ENCODE measurements at places on chromosomes 7 and 10. TPM values are rescaled to one million over a fixed set of nuclear protein-coding genes. Genes with fewer than 3 reads are reported as not detected.
A peak's percentile ranks its signal among the peaks of the same experiment; 100 is the strongest.

DNA sequence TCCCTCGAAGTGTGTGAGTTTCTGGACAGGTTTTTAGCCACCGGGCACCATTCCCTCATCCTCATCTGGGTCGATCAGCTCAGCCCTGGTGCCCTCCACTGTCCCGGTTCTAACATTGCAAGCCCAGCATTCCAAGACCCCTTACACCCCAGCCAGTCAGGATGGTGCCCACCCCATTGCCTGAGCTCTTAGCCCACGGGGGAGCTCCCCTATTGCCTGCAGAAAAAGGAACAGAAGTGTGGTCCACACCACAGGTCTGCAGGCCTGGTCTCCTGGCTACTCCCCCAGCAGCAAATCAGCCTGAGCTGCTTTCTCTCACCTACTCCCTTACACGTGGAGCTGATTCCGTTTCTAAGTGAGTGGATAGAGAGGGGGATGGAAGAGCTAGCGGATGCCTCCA lies 4.8 kb downstream of the CALML5 start:
- DNase-seq: no peak

DNA sequence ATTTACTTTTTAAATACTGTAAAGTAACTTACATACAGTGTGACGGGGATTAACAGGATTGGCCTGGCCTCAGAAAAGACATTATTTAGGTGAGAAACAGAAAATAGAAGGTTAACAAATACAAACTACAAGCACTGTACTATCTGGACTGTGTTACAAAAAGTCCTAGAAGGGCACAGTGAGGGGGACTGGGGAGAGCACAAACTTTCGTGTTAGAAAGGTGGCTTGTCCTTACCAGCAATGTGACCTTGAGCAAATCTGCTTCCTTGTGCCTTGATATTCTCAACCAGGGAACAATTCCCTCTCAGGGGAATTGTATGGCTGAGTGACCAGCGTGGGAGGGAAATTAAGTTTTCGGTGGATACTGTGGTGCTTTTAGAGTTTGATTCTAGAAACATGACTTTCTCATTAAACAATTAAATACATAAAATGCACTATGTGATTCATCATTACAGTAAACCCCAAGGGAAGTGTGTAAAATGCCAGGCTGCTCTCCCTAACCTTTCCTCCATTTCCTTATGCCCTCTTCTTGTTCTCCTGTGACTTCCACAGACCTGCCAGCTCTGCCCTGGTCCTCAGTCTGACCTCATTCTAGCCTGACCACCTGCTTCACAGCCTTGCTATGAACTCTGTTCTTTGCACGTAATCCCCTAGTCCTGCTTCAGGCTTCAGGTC lies 57.7 kb downstream of the OSBPL3 start:
- DNase-seq: no peak

DNA sequence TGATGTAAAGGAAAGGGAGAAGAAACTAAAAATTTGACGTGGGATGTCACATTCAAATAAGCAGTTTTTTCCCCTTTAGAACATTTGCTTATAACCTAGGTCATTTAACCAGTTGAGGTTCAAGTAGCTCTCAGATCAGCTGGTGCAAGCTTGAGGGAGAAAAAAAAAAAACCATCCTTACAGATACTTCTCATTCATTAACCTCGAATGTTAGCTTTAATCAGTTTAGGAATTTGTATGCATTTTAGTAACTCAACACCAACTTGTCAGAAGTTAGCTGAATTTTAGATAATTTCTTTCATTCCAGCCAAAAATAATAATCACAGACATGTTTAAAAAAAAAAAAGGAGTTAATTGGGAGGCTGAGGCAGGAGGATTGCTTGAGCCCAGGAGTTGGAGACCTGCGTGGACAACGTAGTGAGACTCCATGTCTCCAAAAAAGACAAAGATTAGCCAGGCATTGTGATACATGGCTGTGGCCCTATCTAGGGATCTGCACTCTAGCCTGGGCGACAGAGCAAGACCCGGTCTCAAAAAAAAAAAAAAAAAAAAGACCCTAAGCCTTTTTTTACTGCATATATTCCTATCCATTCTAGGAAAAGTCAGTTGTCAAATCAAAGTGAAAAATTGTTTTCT lies 46.2 kb downstream of the BMPR1A start:
- no peak for DNase-seq

DNA sequence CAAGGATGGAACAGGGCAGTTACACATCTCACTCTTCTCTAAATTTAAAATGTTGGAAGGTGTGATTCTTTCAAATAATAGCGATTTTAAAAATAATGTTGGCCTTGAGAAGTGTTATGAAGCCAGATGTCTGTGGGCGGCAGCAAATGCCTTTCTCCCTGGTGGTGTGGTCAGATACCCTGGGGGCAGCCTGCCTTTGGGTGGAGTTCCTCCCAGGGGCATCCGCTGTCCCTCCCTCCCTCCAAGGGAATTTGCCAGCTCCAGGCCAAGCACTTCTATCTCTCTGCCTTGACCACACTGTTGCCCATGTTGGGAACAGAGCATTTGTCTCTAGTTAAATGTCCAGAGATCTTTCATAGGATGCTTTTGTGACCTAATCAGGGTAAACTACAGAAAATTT lies 121.4 kb downstream of the POU6F2 start:
- DNase-seq: no peak

DNA sequence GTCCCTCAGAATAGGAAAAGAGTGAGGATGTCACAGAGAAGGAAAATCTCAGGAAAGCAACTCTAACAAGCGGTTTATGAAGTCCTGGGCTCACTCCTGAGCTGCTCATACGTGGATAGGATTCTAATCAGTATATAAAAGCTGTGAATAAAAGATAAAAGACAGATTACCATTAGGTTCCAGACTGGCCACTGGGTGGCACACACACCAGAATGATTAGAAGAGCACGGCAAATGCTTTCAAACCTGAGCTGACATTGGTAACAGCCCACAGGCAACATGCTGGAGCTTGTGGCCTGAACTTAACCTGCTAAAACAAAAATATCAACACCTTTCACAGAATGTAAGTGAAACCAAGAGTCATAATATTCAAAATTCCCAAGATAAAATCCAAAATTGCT lies 370.8 kb downstream of the GRID1 start:
- DNase-seq: no peak

DNA sequence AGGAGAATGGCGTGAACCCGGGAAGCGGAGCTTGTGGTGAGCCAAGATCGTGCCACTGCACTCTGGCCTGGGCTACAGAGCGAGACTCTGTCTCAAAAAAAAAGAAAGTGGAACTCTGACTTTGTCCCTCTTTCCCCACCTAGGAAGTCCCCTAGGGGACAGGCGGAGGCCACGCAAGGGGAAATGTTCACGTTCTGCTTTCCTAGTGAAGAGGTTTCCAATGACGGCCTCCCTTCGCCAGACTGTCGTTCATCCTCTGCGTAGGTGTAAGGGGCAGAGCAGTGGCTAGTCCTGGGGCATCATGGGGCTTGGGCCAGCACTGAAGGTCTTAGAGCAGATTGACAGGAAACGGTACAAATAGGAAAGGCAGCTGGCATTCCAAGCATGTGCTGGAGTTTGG lies 30.6 kb downstream of the SUFU start:
- DNase-seq: peak; percentile 5

DNA sequence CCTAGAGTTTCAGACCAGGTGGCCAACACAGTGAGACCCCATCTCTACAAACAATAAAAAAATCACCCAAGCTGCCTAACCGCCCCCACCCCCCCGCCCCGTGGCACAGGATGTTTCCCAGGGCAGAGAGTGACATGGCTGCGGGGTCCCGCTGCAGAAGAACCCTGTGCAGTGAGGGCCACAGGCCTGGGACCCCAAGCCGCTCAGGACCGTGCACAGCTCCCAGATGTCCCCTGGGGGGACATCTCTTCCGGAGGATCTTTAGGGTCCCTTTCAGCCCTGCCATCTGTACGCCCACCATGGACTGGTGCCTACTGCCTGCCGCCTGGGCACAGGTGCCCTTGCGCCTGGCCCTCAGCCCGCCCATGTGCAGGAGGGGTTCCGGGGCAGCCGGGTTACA lies 373.6 kb downstream of the DNAJB6 start:
- no peak for DNase-seq

DNA sequence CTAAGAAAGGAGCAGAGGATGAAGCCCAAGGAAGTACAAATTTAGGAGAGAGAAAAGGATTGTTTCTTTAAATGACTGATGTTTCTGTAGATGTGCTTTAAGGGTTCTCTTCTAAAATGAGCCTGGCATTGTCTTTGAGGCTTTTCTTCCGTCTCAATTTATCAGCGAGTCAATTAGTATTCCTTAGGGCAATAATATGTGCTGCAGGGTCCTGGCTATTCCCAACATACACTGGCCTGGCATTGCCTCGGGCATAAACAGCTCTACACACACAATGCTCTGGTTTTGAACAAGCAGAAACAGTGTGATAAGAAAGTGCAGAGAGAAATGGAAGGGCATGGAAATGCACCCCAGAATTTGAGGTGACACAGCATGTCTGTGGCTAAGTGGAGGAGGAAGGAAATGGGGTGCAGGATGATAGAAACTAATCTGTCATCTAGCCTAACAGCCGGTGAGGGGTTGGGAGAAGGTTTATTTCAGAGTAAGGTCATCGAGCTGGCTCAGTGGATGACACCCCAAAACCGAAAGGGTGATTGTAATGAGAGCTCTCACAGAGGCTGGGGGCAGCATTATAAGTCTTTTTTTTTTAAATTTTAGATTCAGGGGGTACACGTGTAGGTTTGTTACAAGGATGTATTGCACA lies 67.5 kb upstream of the ARHGAP21 start:
- no peak for DNase-seq

DNA sequence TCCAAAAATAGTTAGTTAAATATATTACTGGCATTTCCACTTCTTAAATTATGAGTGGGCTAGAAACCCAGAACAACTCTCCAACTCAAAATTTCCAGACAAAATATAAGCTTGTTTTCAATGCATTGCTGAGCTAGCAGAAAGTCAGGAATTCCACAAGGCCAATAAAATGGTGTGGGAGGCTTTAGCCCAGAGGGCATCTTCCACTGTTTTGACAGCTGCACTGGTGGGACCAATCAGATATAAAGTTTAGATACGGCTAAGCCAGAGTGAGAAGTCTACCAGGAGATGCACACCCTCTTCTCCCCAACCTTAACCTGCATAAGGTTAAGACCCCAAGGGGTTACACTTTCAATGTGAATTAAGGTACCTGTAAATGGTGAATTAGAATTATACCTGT lies 76.6 kb downstream of the AMPH start:
- DNase-seq: no peak

DNA sequence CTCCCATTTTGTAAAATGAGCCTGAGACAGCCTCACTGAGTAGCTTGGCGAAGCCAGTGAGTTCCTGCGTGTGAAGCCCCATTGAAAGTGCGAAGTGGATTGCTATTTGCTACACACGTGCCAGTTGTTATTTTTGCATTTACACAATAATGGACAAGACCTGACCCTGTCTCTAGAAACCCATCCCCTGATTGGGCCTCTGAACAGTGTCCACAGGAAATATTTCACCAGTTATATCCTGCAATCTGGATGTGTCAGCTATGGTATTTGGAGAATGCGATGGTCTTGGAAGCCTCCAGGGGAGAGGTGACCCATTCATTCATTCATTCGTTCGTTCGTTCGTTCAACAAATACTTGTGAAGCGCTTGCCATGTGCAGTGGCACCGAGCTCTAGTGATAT lies 37.1 kb downstream of the COL13A1 start:
- no peak for DNase-seq

DNA sequence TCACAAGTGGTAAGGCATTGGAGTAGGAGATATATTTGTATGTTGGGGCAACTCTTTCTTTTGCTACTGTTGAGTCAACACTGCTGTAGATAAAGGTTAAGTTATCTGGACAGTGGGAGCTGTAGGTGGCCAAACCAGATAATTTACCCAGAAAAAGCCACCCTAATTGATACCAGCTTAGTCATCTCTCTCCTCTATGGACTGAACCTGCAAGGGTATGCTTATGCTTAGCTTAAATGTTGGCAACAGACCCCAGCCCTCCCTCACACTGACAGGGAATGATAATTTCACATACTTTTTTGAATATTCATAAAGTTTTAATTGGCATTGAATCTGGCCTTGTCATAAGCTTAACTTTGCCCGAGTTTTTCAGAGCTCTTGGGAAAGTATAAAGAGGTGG lies 66.3 kb downstream of the CREB5 start:
- no peak for DNase-seq

- DNase-seq: no peak
Measured at GRCh38 chr7:85052056-85052737, 134.7 kb downstream of the SEMA3D start.

DNA sequence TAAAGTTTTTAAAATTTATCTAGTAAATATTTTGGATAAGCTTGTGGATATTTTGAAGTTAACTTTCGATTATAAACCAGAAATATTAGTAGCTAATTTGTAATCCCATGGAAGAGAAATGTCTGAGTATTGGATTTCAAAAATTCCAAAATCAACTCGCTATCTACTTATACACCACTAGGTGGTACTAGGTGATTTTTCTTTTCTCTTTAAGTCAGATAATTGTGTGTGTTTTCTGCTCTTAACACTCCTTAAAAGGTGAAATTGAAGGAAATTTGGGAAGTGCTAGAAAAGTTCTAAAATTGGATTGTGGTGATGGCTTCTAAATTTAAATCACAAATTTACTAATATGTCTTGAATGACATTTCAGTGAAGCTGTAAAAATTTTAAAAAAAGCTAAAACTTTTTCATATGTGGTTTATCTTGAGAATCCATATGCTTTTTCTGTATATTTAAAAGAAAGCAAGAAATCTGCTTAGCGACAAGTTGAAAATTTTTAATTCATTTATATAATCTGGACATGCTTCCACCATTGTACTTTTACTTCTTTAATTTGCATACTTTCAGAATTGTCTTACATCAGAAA lies 90.2 kb downstream of the IPMK start:
- no peak for DNase-seq

DNA sequence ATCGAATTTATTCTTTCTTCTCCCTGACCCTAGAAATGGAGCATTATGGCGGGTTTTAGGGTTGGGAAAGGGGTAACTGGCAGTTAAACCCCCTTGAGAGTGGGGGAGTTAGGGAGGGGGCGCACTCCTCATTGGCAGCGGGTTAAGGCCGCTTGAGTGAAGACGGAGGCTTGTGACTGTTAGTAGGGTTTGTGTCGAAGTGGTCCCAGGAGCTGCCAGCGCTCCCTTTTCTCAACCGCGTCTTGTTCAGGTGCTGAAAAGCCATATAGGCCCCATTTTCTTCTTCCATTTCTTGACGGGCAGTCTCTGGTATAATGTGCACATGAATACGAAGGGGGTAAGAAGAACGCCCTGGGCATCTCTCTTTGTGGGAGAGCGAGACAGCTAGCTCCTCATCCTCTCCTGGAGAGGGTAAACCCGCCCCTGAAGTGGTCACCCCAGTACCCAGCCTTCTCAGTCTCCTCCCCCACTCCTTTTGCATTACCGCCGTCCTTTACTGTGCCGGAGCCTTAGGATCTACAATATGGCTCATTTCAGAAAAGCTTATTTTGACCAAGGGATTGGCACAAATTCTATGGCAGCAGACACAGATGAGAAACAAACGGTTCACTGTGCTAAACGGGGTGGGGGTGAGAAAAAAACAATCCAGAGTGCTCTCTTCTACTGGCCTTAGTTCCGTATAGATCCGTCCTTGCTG lies 836 bp downstream of the KMT2E start:
- peak; percentile 68 for DNase-seq

COL26A1 gene
- 0.28 TPM for total RNA-seq

PURB gene
- 18.6 TPM for total RNA-seq

IFIT1 gene
- total RNA-seq: 14.6 TPM

MYL10 gene
- total RNA-seq: not detected

SGCE gene
- 115 TPM for total RNA-seq

GIMAP8 gene
- 10.3 TPM for total RNA-seq

FFAR4 gene
- 3.7 TPM for total RNA-seq

OR2A42 gene
- 0.34 TPM for total RNA-seq

All from ovary (tissue), 10 donors.